ENCODE measurements at places on chromosomes 6 and 20.

GRCh38 chr6:19664050-19664449 lies 173.1 kb upstream of the ID4 start:
- no peak for DNase-seq

- DNase-seq = no peak
Measured at GRCh38 chr6:102028176-102028575, 634.7 kb downstream of the GRIK2 start.

DNA sequence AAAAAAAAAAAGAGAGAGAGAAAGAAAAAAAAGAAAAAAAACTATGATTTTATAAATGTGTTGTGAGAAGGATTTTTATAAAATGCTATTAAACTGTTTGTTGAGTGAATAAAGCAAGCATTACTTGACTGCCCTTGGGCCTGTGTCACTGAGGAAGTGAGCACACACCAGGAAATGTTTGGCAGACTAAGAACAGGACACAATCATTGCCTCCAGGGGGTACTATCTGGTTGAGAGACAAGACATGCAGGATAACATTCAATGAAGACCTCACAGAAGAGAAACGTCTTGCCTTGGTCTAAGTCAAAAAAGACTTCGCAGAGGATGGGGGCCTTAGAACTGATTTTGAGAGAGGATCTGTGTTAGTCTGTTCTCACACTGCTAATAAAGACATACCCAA lies 40.6 kb downstream of the MTFR2 start:
- DNase-seq = no peak

DNA sequence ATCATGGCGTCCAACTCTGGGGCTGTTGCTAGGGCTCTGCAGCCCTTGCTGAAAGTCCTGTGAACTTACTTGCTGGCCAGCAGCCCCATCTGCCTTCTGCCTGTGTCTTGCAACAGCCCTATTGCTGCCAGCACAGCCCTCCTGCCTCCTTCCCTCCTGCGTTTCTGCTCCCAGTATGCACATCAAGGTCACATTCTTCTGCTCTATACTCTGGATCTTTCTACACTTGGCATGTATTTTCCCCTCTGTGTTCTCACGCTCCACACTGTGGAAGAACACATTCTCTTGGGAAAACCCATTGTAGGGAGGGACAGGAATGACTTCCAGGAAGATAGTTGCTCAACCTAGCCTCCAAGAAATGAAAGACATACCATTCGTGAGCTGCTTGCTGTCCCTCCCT lies 80.9 kb upstream of the PHACTR2 start:
- DNase-seq = no peak

DNA sequence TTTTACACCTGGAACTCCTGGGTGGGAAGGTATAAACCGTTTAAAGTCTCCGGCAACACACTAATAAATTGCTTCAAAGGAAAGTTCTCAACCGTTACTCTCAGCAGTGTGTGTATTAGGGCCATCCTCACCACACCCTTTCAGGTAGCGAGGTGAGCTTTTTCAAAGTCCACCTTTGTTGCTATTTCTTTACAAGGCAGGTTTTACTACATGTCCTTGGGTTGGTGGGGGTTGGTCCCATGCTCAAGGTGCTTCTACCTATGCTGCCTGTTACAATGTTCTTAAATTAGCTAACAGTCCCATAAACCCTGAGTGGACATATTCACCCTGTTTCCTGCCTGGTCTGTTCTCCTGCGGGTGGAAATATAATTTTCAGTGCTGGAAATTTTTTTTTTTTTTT lies 13.2 kb upstream of the OSER1 start:
- DNase-seq = no peak

GRCh38 chr6:46517202-46517601 lies 26.0 kb upstream of the RCAN2 start:
- no peak for DNase-seq

GRCh38 chr20:46293084-46293483 lies 15.2 kb downstream of the CDH22 start:
- no peak for DNase-seq

DNA sequence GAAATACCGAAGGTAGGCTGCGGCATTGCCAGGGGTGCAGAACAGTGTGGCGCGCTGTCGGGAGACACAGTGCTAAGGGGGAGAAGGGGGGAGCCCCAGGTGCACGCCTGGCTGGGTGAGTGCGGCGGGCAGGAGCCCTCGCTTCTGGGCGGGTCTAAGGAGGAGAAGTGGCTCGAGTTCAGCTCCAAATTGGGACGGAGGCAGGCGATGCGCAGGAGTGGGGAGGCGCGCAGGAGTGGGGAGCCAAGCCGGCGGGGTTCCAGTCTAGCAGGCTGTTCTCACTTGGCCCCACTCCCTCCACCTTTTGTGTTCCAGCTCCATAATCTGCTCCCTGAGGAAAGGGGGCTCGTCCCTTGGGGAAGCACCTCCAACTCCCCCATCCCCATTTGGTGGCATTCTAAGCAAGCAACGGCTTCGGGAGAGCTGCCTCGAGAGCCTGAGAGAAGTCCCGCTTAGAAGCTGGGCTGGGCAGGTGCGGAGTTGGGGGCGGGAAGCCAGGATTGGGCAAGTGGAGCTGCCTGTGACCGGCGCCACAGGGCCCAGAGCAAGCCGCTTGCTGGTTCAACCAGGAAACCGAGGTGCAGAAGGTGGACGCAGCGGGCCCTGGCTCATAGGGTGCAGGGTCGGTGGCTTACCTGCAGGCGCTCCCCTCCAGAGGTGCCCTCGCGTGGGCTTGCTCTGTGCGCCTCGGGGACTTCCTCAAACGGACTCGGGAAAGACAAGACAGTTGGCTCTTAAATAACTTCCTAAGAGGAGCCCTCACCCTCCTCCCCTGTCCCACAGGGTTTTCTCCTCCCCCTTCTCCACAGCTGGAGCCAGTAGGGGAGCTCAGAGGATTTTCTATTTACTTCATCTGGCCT lies at the start of gene F13A1:
TSS of gene F13A1 (minus strand) at position 711 of the 860 bp plus-strand sequence. CDS start 1,998 bp downstream, outside the sequence.
- DNase-seq = no peak

GRCh38 chr6:50211582-50211981 lies 161.9 kb upstream of the DEFB112 start:
- DNase-seq = no peak

DNA sequence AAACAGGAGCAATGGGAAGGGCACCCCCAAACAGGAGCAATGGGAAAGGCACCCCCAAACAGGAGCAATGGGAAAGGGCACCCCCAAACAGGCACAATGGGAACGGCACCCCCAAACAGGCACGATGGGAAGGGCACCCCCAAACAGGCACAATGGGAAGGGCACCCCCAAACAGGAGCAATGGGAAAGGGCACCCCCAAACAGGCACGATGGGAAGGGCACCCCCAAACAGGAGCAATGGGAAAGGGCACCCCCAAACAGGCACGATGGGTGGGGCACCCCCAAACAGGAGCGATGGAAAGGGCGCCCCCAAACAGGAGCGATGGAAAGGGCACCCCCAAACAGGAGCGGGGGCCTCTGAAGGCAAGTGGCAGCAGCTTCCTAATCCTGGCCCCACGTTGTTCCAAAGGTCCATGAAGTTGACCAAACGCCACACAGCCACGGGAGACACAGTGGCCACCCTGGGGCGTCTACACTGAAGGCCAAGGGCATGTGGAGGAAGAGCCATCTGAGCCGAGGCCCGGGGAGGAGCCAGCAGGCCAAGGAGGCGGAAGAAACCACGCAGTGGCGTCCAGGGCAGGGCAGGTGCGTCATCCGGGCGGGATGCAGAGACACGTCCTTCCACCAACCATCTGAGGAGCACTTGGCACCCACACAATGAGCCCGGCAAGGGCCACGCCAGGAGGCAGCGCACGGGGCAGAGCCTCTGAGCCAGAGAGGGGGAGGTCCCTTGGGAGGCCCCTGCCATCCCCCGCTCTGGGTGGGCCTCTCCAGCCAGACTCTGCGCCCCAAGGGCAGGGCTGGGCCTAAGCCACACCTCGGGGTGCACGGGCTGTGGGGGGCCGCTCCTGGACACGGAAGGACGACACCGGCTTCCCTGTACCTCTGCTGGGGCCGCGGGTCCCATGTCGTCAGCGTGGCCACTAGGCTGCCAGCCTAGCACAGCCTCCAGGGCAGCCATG lies 21.5 kb upstream of the NTSR1 start:
- no peak for DNase-seq

GRCh38 chr20:61702246-61702645 lies 363.4 kb downstream of the TAF4 start:
- no peak for DNase-seq

DNA sequence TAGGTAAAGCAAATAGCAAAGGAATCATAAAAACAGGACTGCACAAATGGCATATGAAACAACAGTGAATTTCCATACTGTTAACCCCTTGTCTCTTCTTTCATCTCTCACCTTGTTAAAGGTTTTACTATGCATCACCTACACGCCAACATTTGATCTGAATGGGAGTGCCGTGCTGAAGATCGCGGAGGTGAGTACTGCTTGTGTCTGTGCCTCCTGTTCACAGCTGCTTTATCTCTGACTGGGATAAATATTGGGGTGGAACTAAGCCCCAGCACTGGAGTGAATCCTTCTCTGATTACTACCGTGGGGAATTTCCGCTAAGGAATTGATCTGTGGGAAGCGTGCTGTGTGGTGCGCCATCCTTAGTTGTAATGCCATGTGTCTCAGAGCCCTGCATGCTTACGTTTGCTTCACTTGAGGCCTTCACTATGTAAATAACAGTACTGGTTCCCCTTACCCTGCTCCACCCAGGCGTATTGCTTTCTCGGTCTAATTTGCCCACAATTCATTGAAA lies 11.4 kb upstream of the PBOV1 start:
- no peak for DNase-seq

DNA sequence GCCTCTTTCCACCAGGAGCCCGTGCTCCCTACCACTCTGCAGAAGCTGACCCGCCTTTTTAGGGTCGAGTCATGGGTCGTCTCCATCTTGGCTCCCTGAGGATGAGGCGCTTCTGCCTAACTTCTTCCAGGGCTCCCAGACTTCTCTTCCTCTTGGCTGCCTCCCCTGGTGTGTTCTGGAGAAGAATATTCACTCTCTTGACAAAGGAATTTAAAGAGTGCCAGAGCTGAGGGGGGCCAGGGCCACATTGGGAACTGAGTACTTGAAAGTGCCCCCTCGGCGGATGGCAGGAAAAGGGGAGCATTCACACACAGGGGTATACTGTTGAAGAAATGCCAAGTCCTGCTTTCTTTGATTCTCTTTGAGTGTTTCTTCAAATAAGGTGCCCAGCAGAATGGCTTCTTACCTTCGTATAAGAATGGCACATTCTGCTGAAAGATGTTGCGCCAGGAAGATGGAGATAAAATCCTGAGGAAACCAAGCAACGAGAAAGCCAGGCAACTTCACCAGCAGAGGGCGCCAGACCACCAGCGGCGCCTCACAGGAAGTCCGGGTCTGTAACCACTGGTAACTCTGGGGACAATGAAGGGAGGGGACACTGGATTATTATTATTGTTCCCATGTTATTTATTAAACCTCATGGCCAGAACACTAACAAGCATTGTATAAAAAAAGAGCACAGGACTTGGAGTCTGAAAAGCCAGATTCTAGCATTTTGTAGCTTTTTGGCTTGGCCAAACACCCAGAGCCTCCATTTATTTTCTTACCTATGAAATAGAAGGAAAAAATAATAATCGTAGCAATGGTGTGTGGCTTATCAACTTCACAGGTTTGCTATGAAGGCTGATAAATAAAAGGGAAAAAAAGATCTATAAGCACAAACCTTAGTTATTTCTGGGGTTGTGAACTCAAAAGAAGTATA lies 176.7 kb downstream of the HACE1 start:
- DNase-seq = peak; percentile 50

DNA sequence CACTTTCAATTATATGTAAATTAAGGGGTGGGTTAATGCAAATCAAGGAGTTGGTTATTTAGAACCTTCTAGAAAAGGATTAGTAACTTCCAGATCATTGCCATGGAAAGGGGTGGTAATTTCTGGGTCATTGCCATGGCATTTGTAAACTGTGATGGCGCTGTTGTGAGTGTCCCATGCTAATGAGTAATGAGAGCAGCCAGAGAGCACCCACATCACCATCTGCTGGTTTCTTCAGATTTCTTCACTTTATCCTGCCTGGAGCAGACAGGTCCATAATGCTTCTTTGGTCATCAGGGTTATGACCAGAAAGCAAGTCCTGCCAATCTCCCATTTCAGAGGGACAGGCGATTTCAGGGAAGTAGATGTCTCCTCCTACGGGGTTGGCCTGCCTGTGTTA lies 311.3 kb upstream of the CNR1 start:
- DNase-seq = no peak

- DNase-seq = no peak
Measured at GRCh38 chr6:169839493-169839892, 88.1 kb downstream of the ERMARD start.

DNA sequence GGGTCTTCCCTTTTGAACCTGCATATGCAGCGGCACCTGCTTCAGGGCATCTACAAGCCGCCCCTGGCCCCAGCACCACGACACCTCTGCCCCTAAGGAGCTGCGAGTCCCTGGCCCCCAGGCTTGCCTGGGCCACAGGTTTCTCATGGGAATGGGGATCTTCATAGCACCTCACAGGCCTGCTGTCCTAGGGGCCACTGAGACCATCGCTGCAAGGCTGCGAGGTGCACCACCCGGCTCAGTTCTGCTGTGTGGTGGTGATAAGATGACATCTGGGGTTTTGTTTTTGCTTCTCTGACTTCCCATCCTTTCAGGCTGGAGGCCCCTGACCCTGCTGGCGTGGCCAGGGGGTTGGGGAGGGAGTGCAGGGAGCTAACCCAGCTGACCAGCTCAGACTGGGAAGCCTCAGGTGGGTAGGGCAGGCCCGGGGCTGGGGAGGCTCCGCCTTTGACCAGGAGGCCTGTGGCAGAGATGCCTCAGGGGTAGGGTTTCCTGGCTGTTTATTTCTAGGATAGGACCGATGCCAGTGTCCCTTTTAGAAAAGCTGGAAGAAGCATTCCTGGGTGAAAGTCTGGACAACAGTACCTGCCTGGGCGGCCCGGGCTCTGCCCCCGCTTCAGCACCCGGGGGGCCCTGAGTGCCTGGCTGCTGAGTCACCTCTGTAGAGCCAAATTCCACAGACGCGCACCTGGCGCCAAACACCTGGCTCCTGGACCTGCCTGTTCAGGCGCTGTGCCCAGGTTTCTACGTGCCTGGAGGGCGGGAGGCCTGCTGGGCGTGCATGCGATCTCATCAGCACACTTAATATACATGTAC lies 264.7 kb downstream of the DLL1 start:
- DNase-seq = no peak

DNA sequence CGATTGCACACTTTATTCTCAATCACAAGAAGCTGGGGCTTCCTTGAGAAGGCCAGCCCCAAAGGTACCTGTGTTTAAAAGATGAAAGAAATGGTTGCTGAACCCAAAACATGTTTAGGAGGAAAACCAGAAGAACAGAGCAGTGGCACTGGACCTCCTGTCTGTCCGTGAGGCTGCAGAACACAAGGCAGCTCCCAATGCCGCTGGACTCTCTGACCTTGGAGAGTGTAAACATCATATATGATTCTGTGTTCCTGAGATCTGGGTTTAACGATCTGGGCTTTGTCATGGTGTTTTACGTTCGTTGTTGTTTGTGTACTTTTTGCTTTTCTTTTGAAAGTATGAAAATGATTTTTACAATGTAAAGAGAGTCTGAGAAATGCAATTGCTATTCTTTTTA lies 106.1 kb downstream of the SLC22A3 start:
- no peak for DNase-seq

GRCh38 chr6:127277878-127278843 lies 11.5 kb downstream of the RNF146 start:
- DNase-seq = no peak

- no peak for DNase-seq
Measured at GRCh38 chr6:44217332-44218143, 812 bp downstream of the MYMX start.

GRCh38 chr20:13960119-13960518 lies 30.3 kb downstream of the SEL1L2 start:
- DNase-seq = no peak

- DNase-seq = no peak
Measured at GRCh38 chr20:61901392-61902220, 164.1 kb downstream of the TAF4 start.

Data from stimulated activated CD4-positive, alpha-beta T cell treated with anti-CD3 and anti-CD28 coated beads, Interleukin-1b, Interleukin-23, amount 100 ng/mL, for 1 hour (primary cell).